Activated naive CD8-positive, alpha-beta T cell treated with anti-CD3 and anti-CD28 coated beads, Interleukin-2, amount 10 ng/mL, durations not matched to agents 7 days and 5 days (primary cell): ENCODE measurements at places on chromosomes 4 and X.

DNA sequence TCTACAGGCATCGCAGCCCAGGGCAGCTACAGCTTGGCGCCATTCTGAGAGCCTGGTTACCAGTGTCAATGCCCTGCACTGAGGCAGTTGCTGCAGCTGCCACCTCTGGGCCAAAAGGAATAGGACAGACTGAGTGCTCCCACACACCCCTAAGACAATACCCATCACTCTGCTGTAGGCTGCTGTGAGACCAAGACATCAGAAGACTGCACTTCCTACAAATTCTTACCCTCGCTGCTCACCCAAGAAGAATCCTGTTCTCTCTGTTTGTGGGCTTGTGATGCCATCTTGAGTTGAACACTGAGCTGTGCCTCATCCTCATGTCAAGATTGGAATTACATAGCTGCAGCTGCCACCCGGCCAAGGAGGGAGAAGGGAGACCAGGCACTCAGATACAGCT is 1847.0 kb upstream of the PCDH10 start:
- no peak for DNase-seq

DNA sequence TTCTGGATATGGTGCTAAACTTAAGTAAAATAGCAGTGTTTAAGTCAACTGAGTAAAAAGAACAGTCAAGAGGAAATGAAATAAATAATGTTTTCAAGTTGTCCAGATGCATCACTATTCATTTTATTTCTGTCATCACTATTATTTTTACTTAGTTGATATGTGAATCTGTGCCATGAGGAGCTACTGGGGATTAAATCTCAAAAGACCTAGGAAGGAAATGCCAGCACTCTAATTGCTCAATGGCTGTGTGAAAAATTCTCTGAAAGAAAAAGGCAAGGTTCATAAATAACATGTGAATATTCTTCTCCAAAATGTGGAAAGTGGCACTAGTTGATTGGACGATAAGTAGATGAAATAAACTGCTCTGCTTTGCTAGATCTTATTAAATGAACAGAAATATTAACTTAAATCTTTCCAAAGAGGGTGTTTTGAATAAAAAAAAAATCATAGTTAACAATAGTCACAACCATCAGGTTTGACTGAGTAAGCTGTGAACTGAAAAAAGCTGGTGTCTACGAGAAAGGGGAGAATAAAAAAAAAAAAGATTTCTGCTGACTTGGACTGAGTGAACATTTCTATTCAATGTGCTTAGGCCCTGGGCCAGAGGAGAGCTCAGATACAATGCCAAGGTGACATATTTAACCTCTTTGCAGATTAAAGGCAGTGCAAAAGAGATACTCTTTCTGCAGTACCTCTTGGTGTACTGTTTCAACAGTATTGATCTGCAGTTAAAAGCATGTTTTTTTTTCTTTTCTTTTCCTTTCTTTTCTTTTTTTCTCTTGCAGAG is 1.6 kb downstream of the SPARCL1 start:
- DNase-seq = no peak

DNA sequence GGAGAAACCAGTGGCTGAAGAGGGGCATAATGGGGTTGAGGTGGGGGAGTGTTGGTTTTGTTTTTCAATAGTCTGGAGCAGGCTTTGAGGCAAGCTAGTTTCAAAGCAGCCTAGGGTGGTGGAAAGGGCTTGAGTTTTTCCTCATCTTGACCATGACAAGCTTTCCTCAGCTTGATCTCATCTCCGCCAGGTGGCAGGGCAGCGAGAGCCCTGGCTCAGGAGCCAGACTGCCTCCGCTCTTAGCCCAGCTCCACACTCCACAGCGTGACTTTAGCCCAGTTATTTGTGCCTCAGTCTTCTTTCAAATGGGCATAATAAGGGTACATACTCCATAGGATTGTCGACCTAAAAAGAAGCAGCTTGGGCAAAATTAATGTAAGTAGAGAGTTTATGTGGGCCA is 29.9 kb upstream of the SOWAHD start:
- no peak for DNase-seq

- no peak for DNase-seq
Observed at GRCh38 chr4:85478576-85478975, 3.6 kb downstream of the ARHGAP24 start.

DNA sequence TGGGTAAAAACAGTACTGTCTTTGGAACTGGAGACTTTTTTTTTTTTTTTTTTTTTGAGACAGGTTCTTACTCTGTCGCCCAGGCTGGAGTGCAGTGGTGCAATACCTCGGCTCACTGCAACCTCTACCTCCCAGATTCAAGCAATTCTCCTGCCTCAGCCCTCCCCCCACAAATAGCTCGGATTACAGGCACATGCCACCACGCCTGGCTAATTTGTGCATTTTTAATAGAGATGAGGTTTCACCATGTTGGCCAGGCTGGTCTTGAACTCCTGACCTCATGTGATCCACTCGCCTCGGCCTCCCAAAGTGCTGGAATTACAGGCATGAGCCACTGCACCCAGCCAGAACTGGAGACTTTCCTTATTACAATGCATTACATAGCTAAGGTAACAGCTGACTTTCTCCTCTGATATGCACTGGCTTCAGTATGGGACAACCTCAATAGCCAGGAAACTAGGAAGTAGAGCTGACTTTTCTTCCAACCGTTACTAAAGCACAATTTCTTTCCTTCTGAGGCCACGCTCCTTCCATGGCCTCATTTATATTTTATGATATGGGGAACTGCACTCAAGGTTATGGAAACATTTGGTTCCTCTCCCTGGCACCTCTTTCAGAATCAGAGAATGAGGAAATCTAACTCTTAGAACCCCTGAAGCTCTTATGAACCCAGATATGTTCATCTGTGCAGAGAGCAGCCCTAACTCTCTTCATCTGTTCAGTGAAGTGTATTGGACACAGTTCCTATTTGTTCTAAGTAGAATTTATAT is 53.5 kb upstream of the FAM9B start:
- DNase-seq = no peak

DNA sequence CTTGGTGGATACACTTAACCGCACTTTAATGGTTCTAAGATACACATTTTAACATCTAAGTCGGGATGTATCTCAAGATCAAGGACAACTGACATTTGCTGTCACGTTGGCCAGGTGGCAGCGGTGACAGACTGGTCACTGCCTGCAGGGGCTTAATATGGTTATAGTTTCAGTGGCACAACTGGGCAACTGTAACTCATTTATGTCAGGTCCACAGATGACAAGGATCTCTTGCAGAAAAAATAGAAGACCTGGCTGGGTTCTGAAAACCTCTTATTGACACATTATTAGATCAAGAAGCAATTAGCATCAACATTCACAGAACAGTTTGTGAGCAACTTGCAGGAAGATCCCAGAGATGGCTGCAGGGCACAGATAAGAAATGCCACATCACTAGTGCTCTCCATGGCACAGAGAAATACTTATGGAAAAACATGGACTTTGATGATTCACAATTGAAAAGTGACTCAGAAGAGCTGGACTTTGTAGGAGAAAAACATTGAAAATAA is 99.6 kb upstream of the SORBS2 start:
- no peak for DNase-seq

- no peak for DNase-seq
Observed at GRCh38 chrX:33195698-33196097, 15.7 kb downstream of the DMD start.

DNA sequence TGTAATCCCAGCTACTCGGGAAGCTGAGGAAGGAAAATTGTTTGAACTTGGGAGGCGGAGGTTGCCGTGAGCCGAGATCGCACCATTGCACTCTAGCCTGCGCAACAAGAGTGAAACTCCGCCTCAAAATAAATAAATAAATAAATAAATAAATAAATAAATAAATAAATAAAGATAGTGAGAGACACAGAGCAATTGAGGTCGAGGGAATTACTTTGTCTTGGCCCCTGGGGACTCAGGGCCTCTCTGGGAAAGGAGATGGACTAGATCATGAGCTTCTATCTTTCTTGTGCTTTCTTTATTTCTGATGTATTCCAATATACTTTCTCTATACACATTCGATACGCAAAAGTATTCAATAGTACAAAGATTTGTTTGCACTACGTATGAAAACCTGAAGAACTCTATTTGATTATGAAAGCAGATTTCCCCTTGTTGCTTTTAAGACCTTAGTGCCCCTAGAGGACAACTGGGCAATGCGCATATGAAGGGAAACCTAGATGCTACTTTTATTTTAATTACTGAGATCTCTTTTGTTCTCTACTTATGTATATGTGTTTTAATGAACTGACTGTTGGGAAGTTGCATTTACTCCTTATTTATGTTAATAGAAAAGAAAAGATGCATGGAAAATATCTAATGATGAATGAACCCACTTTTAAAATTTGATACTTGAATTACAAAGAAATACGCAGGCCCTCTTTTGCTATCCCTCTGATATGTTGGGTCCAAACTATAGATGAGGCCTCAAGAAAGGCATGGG is 12.8 kb upstream of the ELOVL6 start:
- DNase-seq = no peak

DNA sequence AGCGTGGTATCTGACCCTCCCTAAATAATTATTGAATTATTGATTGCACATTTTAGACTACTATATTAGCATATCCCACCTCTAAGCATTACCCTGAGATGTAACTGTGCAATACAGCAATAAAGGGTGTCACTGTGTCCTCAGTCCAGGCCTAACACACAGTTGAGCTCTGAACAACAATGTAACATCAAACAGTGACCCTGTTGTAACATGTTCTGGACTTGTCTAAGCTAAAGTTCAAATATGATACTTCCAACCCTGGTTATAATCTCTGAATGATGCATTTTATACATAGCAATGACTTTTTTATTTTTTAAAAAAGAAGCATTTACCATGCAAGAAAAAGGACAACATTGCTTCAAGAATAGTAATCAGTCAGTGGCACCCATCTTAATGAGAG is 61.6 kb upstream of the DMD start:
- DNase-seq = no peak

DNA sequence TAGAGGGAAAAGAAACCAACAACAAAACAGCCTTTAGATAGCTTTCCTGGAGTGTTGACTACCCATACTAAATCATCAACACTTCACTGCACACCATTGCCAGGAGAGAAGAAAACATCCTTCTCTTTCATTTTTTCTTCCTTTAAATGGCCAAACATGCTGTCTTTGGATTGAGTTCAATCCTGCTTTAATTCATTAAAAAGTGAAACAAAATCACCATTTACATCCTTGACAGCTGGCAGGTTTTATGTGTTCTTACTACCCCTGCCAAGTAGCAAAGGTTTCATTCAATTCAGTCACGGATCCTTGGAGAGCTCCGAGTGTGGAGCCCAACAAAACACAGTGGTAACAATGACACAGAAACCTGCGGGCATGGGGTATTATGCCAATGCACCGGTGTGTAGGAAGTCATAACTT is 568.3 kb downstream of the ANKRD50 start:
- no peak for DNase-seq
